ENCODE measurements at places on chromosomes 6 and 20.

GRCh38 chr6:106177786-106178185, 91.7 kb downstream of the PRDM1 start:
- no peak overlapping the region for H3K4me3 ChIP-seq
- no peaks in the 10 kb centered on the region for H3K27me3 ChIP-seq
- peaks cover 40% of the 10 kb centered on the region for H3K4me1 ChIP-seq
- H3K27ac ChIP-seq, result no peak overlapping the region

DNA sequence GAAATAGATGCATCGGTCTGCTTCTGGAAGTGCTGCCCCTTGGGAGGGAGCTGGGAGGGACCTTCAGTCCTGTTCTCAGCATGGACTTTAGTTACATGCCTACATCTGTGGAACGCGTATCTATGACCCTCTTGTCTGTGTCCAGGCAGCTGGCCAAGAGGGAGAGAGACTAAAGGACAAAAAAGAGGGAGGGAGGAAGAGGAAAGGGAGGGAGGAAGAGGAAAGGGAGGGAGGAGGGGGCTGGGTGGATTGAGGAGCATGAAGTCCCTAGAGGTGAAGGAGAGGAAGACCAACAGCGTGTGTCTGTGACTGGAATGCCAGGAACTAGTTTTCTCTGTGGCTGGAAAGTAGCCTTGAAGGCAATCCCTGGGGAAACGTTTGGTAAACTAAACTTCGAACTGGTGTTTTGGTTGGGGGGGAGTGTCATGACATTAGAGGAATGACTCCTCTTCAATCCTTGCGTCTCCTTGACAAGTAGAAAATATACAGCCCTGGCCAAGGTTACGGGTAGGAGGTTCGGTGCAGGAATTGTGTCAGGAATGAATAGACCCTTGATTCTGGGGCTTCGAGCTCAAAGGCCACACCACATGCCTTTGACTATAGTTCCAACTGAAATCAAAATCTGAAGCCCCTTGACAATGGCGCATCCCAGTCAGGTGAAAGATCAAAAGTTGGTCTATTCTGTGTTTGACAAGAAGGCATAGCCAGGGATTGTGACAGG, 52.0 kb upstream of the PLEKHG1 start:
- DNase-seq, result no peak
- peaks cover 30% of the 10 kb centered on the region for H3K27me3 ChIP-seq
- peaks cover 6% of the 10 kb centered on the region for H3K4me1 ChIP-seq
- H3K27ac ChIP-seq, result no peak overlapping the region
- no peak overlapping the region for H3K4me3 ChIP-seq

GRCh38 chr6:130162421-130162820, 60.3 kb downstream of the SAMD3 start:
- no peak overlapping the region for H3K27ac ChIP-seq
- H3K4me3 ChIP-seq, result no peak overlapping the region
- H3K36me3 ChIP-seq, result peaks cover 52% of the 10 kb centered on the region
- no peaks in the 10 kb centered on the region for H3K27me3 ChIP-seq

GRCh38 chr20:40843251-40843650, 154.2 kb upstream of the MAFB start:
- no peaks in the 10 kb centered on the region for H3K36me3 ChIP-seq
- H3K4me3 ChIP-seq, result no peak overlapping the region
- no peaks in the 10 kb centered on the region for H3K4me1 ChIP-seq
- H3K27ac ChIP-seq, result no peak overlapping the region
- DNase-seq, result no peak
- peaks cover 12% of the 10 kb centered on the region for H3K27me3 ChIP-seq

DNA sequence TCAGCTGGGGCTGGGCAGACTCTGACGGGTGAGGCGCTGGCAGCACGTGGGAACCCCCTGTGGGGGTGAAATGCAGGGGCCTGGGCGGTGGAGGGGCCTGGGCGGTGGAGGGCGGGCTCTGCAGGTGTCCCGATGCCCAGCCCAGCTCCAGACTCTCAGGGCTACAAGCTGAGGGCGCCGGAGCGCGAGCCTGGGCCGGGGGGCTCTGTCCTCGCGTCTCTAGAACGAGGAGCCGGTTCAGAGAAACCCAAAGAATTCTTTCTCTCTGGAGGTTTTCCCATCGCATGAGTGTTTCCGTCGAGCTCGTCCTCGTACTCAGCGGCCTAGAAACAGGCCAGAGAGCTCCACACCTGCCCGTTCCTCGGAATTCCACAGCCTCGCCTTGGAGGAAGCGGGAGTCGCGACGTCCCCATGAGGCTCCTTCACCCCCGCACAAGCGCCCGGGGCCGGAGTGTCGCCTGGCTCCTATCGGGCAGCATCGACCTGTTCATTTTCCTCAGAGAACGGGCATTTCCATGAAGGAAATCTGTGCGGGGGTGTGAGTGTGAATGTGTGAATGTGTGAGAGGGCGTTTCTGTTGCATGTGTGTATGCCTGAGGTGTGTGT, 76.9 kb downstream of the SMOC2 start:
- H3K36me3 ChIP-seq, result no peaks in the 10 kb centered on the region
- no peaks in the 10 kb centered on the region for H3K4me1 ChIP-seq
- no peaks in the 10 kb centered on the region for H3K27me3 ChIP-seq
- no peak overlapping the region for H3K4me3 ChIP-seq

DNA sequence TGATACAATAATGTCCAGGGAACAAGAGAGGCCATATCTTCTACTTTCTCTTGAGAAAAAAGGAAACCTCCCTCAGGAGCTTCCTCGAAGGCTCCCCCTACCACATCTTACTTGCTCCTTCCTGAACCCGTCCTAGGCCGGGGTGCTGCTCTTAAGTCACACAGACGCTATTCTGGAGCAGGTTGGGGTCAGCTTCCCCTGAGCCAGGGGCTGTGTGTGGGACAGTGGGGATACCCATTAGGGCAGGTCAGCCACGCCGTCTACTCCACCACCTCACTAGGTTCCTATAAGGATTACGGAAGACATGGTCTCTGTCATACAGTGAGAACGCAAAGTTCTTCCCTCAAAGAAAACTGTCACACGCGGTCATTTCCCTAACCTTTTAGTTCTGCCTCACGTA, 8.2 kb upstream of the PPP1R3G start:
- H3K4me3 ChIP-seq, result no peak overlapping the region
- H3K27me3 ChIP-seq, result peaks cover 45% of the 10 kb centered on the region
- peaks cover 6% of the 10 kb centered on the region for H3K4me1 ChIP-seq
- no peak for DNase-seq
- no peak overlapping the region for H3K27ac ChIP-seq

- DNase-seq, result no peak
- H3K27me3 ChIP-seq, result no peaks in the 10 kb centered on the region
- H3K4me1 ChIP-seq, result no peaks in the 10 kb centered on the region
- no peak overlapping the region for H3K4me3 ChIP-seq
- H3K27ac ChIP-seq, result no peak overlapping the region
- no peaks in the 10 kb centered on the region for H3K36me3 ChIP-seq
Measured at GRCh38 chr6:147849401-147850330, 341.2 kb downstream of the SAMD5 start.

DNA sequence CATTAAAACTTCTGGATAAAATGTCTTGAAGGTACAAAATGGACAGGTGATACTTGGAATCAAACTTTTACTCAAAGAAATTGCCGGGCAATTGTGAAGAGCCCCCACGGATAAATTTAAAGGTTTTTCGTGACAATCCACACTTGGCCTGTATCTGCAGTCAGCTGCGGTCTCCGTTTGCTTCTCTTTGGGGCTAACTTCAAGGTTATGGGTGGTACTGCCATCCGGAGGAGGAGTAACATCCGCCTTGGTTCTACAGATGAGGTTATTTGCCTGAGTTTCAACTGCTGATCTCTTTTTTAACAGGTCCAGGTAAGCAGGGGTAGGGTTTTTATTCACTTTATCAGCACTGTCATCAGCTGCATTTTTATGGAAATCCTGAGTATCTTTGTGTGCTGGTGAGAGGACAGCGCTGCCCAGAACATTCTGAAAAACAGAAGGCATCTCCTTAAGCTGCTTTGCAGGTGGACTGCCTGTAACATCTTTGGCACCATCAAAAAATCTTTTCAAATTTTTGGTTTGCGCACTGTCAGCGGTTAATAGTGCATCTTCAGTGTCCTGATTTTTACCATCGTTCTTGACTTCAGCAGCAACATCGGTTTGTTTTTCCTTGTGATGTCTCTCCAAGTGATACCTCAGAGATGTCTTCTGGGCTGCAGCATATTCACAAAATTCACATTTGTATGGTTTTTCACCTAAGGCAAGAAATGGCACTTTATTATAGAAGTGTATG, 16.9 kb downstream of the ZNF217 start:
- H3K27me3 ChIP-seq, result no peaks in the 10 kb centered on the region
- H3K27ac ChIP-seq, result peak overlapping the region; percentile 28
- H3K4me1 ChIP-seq, result peaks cover 71% of the 10 kb centered on the region
- H3K4me3 ChIP-seq, result no peak overlapping the region
- no peak for DNase-seq

DNA sequence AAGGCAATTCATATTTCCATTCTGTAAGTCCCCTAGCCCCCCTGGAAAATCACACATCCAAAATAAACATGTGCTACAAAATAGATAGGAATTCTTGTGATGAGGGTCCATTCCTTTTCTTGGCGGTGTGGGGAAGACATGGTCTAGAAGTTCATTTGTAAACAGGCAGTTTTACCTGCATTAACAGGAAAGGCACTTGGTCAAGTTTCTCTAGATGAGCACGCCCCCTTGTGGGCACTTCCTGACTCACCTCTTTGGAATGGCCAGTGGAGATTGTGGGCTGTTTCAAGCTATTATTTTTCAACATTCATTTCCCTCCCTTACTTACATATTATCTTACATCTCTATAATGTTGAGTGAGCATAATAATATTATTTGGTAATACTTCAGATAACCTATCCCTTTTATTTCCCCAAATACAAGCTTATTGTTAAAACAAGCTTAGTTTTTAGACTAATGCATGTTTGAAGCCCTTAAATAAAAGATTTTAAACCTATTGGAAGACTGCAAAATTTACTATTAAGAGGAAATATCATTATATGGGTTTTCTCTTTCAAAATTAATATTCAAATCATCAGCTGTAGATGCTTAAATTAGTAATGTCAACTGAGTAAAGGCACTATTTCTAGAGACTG, 92.1 kb downstream of the TASP1 start:
- no peaks in the 10 kb centered on the region for H3K36me3 ChIP-seq
- H3K4me1 ChIP-seq, result peaks cover 5% of the 10 kb centered on the region
- H3K27me3 ChIP-seq, result no peaks in the 10 kb centered on the region
- no peak overlapping the region for H3K4me3 ChIP-seq
- no peak overlapping the region for H3K27ac ChIP-seq

- no peaks in the 10 kb centered on the region for H3K27me3 ChIP-seq
- no peak overlapping the region for H3K4me3 ChIP-seq
- H3K36me3 ChIP-seq, result peaks cover 4% of the 10 kb centered on the region
- peak overlapping the region; percentile 53 for H3K27ac ChIP-seq
- peaks cover 85% of the 10 kb centered on the region for H3K4me1 ChIP-seq
Measured at GRCh38 chr6:159059885-159060506, 15.2 kb upstream of the TAGAP start.

GRCh38 chr6:14876778-14877613, 368.9 kb upstream of the JARID2 start:
- no peaks in the 10 kb centered on the region for H3K27me3 ChIP-seq
- DNase-seq, result peak; percentile 22
- H3K27ac ChIP-seq, result peak overlapping the region; percentile 91
- peak overlapping the region; percentile 60 for H3K4me3 ChIP-seq
- peaks cover 65% of the 10 kb centered on the region for H3K4me1 ChIP-seq

DNA sequence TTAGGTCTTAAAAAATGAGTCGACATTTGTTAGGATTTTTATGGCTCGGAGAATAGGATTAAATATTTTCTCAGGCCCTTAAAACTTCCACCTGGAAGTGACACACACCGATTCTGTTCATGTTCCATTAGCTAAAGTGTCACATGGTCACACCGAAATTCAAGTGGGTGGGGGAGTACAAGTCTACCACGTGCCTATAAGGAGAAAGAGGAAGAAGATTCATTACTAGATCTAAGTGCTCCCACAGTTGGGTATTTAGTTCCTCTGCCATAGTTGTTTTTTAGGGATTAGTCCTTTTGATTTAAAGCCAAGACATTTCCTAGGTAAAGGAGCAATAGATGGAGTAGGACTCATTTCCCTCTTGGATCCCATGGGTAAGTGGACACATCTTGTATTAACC, 4.9 kb upstream of the TOX2 start:
- H3K27ac ChIP-seq, result no peak overlapping the region
- H3K4me3 ChIP-seq, result no peak overlapping the region
- peaks cover 21% of the 10 kb centered on the region for H3K36me3 ChIP-seq
- H3K4me1 ChIP-seq, result peaks cover 14% of the 10 kb centered on the region
- no peak for DNase-seq
- H3K27me3 ChIP-seq, result peaks cover 28% of the 10 kb centered on the region

DNA sequence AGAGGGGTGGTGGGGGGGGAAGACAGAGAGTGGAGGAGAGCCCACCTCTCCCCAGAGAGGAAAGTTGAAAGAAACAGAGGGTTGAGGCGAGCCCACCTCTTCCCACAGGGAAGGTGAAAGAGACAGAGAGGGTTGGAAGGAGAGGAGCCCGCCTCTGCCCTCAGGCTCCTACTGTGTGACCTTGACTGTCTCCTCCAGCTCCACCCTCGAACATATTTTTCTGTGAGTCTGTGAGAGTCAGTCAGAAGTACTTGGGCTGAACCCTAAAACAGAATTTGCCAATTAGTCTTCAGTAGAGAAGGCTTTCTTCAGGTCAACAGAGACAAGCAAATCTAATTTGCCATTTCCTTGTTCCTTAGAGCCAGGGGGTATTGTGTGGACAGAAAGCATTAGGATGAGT, 153.7 kb upstream of the SNX9 start:
- no peak overlapping the region for H3K27ac ChIP-seq
- peaks cover 5% of the 10 kb centered on the region for H3K4me1 ChIP-seq
- H3K27me3 ChIP-seq, result peaks cover 12% of the 10 kb centered on the region

DNA sequence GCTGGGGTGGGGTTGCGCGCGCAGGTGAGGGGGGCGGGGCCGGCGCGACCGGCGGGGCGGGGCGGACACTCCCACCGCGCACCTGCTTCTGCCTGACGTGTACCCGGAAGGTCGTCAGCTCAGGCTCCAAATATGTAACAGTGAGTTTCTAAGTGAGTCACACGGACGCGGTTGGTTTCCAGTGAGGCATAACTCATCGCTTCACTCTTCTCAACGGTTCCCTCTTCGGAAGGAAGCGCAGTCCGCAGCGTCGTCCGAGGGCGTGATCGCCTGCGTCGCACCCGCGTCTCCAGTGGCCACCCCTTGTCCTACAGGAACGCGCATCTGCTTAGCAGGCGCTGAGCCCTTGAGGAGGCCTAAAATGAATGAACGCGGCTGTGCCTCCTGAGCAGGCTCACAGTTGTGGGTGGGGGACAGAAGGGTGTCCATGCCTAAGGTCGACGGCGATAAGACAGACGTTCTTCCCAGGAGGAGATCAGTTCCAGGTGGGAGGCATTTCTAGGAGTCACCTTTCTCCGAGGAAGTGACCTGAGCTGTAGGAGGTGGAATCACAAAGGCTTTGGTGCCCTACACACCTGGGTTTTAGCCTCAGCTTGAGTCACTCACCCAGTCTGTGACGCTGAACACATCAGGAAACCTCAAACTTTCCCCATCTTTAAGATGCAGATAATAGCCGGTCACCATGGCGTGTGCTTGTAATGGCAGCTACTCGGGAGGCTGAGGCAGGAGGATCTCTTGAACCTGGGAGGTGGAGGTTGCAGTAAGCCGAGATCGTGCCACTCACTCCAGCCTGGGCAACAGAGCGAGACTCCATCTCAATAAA, 50.9 kb upstream of the EZR start:
- H3K4me3 ChIP-seq, result peak overlapping the region; percentile 83
- H3K27me3 ChIP-seq, result peaks cover 4% of the 10 kb centered on the region
- DNase-seq, result peak; percentile 94
- H3K4me1 ChIP-seq, result peaks cover 32% of the 10 kb centered on the region
